ENCODE measurements at places on chromosomes 6 and 20.

DNA sequence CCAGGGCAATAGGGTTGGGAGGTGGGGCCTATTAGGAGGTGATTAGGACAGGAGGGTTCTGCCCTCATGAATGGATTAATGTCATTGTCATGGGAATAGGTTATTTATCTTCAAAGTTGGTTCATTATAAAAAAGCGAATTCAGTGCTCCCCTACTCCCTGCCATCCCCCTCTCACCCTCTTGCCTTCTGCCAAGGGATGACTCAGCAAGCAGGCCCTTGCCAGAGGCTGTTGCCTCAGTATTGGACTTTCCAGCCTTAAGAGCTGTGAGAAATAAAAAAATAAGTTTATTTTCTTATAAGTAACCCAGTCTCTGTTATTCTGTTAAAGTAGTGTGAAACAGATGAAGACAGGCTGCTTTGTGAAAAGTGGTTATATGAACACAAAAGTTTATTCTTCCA, 381.1 kb upstream of the ZFP64 start:
- peak; percentile 11 for DNase-seq

DNA sequence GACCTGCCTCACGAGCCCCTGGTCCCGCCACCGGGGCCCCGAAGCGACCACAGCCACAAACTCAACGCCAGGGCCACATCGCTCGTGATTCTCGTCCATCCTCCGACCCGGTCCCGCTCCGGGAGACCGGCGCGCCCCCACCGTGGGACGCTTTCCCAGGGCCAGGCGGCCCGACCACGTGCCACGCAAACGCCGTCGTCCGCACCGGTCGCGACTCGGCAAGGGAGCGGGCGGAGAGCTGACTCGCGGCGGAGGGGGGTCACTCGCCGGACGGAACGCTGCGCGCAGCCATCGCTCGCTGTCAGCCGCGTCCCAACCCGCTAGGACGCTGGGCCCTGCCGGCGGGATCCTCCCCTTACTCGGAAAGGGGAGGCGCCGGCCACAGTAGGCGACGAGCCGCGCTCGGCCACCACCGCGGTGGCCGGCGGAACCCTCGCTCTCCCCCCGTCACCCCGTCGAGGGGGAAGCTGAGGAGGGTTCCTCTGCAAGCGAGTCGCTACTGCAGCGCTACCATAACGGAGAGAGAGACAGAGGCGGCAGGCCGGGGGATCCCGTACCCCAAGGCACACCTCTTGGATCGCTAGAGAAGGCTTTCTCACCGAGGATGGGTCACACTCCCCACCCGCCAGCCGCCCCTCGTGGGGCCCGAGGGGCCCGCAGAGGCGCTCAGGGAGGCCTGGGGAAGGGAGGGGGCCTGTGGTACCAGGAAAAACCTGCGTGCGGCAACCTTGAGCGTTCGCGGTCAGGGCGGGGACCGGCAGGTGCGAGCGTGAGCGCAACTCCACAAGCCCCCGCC, 511.8 kb upstream of the ZNF337 start:
- DNase-seq, result no peak

GRCh38 chr6:112203577-112204349, 50.6 kb downstream of the LAMA4 start:
- peak; percentile 99 for DNase-seq

GRCh38 chr6:87671555-87672029, 30.4 kb downstream of the AKIRIN2 start:
- no peak for DNase-seq

- peak; percentile 43 for DNase-seq
Measured at GRCh38 chr6:54990001-54990400, 143.4 kb downstream of the FAM83B start.

- DNase-seq, result no peak
Measured at GRCh38 chr6:131683479-131683878, 17.7 kb downstream of the OR2A4 start.

Data from HCEC 1CT (cell line).